ENCODE measurements at places on chromosomes 12 and 14. TPM values are rescaled to one million over a fixed set of nuclear protein-coding genes. Genes with fewer than 3 reads are reported as not detected.

Gene JDP2
- total RNA-seq: 39.7 TPM

Gene TAS2R19
- total RNA-seq: 1.7 TPM

Gene RARG
- 33.5 TPM for total RNA-seq

Gene KRT77
- under 0.01 TPM for total RNA-seq

Gene CEBPE
- not detected for total RNA-seq

Gene UNC119B
- 28.0 TPM for total RNA-seq

Gene MYF5
- total RNA-seq: not detected

Gene MAX
- 36.0 TPM for total RNA-seq

Gene UBR7
- 20.3 TPM for total RNA-seq

Gene SLC7A8
- 74.5 TPM for total RNA-seq

Gene PTGER2
- total RNA-seq: 0.49 TPM

Gene CNTN1
- 17.8 TPM for total RNA-seq

Gene PKP2
- 42.3 TPM for total RNA-seq

Gene PTPRR
- total RNA-seq: not detected

Gene ACIN1
- total RNA-seq: 160 TPM

Gene FOXM1
- total RNA-seq: 49.9 TPM

Gene CCDC197
- not detected for total RNA-seq

Gene TMEM63C
- 6.3 TPM for total RNA-seq

Gene PLA2G1B
- total RNA-seq: not detected

All from mammary epithelial cell (primary cell).